Nucleus accumbens (tissue), 56 donors: ENCODE measurements at places on chromosomes 12 and 14.

DNA sequence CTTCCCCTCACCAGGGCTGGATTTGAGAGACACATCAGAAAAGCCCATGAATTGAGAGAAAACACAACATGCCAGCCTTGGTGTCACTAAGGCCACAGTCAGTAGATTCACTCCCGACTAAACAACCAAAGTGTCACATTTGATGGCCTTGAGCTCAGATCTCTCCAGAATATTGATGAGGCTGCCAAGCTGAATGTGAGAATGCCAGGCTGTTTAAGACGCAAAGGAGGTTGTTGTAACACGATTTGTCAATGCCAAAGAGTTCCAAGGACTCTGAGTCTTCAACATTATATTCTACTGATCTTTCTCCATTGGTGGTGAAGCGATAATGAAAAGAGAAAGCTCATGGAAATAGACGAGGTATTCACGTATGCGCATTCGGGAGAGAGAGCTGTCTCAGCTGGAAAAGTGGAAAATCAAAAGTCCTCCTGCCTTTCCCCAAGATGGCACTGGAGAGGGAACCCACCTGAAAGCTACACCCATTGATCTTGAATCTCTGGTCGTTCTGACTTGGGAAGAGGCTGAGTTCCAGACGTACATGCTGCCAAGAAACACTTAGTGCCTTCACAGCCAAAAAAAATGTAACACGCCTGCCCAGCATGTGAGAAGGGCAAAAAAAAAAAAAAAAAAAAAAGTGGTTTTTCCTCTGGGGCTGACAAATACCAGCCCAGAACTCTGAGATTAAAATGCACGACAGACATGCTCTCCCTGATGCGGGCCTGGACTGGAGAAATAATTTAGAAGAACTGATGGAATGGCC, 1159.6 kb downstream of the VRK1 start:
- no peak for DNase-seq

DNA sequence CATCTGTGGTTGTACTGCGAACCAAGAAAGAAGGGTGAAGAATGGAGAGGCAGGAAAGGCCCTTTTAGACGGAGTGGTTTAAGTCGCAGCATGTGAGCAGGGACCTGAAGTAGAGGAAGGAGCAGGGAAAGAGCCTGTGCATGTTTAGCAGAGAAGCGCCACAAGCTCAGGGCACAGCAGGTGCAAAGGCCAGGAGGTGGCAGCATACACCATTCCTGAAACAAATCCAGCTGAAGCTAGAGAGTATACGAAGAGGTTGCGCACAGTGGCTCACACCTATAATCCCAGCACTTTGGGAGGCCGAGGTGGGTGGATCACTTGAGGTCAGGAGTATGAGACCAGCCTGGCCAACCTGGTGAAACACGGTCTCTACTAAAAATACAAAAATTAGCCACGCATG, 49.9 kb downstream of the HELB start:
- no peak for DNase-seq

DNA sequence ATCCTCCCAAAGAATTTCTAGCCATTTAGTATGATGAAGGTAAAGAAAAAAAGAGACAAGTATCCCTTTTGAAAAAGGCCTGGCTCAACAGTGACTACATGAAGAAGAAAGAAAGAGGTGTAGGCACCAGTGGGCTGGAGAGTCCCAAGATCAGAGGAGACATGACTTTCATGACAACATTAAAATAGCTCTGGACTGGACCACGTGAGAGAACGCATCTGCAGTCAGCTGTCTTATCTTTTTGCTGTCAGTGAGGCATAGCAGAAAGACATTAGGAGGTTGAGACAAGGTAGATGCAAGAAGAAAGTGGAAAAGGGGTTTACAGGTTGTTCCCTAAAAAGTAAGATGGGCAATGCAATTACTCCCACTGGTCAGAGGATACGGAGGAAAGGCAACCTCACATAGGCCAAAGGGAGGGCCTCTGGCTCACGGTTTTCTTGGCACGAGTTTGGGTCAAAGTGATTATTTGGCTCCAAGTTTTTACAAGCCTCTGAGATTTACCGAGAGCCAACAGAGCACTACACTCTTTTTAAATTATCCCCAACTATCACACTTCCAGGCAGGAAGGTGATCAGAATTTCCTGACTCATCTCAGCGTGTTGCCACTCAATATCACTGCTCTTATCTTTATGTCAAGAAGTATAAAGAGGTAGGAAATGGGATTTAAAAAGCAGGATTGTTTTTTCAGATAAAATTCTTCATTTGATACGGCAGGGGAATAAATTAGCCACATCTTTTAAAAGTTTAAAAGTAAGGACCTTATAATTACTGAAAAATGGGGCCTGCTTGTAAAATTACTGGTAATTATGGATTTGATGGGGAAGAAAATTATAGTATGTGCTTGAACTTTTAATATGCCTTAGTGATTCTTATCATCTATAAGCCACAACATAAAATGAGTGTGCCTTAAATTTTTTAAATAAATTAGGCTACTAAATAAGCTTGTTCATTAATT, 29.2 kb downstream of the TMTC1 start:
- DNase-seq = no peak

- no peak for DNase-seq
Observed at GRCh38 chr12:106106892-106107291, 31.9 kb downstream of the NUAK1 start.

- no peak for DNase-seq
Observed at GRCh38 chr12:80190001-80190400, 90.7 kb downstream of the OTOGL start.
